ENCODE measurements at places on chromosomes 4 and X.

GRCh38 chr4:23811161-23811560 is 78.7 kb downstream of the PPARGC1A start:
- DNase-seq, result no peak

DNA sequence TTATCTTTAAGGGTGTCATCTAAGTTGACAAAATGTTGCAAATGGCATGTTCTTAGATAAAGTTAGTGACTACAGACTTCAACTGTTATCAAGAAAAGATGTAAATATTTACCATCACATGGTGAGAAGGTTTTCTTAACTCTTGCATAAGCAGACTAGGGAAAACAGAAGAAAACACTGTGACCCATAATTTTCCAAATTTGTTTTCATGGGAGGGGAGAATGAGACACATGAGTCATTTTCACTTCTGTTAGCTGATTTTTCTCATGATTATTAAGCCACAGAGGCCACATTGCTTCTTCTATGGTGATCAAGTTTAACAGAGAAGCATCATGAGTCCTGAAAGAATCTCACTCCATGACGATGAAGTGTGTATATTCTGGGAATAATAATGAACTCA is 30.2 kb upstream of the SYTL5 start:
- DNase-seq, result no peak

DNA sequence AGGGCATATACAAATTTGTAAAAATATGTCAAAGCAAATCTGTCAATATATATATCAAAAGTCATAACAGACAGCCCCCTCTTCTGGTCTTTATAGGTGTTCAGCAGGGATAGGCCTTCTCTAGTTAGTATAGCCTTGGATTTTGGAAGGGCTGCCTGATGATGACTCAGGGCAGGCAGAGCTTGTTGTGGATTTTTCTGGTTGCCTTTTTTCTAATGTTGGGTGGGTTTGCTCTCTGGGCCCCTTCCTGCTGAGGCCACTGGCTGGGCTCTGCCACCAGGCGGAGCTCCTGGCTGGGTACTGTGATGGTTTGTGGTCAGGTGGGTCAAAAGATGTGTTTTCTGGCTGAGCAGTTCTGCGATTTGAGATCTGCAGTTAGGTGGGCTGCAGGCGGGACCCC is 294.2 kb downstream of the GRIA2 start:
- no peak for DNase-seq

DNA sequence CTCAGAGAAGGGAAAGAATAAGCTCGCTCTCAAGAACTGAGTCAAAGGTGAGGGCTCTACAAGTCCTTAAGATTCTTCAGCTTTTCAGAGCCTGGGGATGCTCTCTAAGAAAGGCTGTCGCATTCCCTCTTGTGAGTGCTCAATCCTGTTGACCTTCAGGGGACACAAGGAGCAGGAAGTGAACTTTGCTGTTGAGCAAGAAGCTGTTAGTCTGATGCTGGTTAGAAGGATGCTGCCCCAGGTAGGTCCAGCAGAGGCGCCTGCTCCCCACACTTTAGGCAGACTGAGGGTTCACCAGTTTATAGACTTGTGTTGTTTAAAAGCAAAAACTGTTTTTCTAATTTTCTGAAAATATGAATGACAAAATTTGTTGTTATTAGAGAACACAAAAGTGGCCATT is 125.4 kb upstream of the SPOCK3 start:
- DNase-seq, result no peak

GRCh38 chrX:72382202-72382595 is 76.5 kb upstream of the CITED1 start:
- no peak for DNase-seq

All from activated T-cell treated with anti-CD3 and anti-CD28 coated beads for 48 hours (primary cell).